ENCODE measurements at places on chromosomes 4 and X.

DNA sequence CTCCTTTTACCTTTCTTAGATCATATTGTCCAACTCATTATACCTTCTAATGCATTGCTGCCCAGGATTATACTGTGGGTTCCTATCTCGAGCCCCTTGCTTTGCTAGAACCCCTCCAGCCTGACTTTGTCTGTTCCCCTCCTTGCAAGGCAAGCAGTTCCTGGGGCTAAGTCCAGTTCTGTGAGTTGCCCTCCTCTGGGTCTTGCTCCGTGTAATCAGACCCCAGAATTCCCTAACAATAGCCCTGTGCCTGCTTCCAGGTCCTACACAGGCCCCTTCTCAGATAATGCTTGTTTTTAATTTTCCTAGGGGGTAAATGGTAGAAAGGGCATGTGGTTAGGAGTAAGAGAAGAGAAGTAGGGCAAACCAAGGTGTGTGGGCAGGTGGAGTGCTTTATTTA, 145.9 kb downstream of the FSTL5 start:
- DNase-seq = no peak

- no peak for DNase-seq
These were observed 122.5 kb downstream of the SPATA18 start for GRCh38 chr4:52173470-52174045.

DNA sequence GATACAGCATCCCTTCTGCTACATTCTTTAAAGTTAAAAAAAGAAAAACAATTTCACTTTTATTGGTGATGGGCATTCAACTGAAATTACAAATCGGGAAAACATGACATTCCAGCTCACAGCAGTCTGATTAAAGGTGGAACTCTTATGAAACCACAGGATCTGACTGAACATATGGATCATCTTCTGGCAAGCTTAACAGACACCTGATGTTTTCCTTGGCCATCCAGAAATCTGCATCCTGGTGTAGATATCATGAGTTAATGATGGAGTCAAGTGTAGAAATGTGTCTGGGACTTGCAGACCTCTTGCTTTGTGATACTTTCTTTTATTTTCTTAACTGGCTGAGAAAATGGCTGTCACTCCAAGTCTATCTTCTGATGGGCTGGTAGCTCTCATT, 167.9 kb downstream of the CBR4 start:
- DNase-seq = no peak

DNA sequence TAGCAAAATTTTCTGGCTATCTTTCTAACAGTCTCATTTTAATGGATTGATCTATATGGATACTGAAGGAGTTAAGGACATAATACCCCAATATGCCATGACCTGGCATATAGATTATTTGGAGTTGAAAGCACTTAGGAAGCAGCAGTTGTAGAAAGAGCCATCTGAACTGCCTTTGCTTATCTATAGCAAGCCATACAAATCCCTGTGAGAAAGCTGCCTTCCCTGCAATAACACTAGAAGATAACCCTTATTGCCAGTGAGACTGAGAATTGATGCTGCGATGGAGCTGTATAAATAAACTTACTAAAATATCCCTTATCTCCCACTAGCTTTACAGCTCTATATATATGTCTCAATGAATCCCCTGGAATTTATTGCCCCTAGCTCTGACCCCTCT, 346.3 kb downstream of the TECRL start:
- DNase-seq = no peak

DNA sequence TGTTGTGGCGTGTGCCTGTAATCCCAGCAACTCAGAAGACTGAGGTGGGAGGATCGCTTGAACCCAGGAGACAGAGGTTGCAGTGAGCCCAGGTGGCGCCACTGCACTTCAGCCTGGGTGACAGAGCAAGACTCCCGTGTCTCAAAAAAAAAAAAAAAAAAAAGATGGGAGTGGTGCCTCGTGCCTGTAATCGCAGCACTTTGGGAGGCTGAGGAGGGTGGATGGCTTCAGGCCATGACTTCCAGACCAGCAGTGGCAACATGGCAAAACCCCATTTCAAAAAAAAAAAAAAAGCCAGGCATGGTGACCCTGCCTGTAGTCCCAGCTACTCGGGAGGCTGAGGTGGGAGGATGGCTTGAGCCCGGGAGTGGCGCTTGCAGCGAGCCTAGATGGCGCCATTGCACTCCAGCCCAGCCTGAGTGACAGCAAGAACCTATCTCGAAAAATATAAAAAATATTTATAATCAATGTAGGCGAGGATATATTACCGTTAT, 27.0 kb downstream of the EIF2S3 start:
- DNase-seq = peak; percentile 8

- DNase-seq = no peak
These were observed 17.0 kb upstream of the AP1AR start for GRCh38 chr4:112214390-112215264.

DNA sequence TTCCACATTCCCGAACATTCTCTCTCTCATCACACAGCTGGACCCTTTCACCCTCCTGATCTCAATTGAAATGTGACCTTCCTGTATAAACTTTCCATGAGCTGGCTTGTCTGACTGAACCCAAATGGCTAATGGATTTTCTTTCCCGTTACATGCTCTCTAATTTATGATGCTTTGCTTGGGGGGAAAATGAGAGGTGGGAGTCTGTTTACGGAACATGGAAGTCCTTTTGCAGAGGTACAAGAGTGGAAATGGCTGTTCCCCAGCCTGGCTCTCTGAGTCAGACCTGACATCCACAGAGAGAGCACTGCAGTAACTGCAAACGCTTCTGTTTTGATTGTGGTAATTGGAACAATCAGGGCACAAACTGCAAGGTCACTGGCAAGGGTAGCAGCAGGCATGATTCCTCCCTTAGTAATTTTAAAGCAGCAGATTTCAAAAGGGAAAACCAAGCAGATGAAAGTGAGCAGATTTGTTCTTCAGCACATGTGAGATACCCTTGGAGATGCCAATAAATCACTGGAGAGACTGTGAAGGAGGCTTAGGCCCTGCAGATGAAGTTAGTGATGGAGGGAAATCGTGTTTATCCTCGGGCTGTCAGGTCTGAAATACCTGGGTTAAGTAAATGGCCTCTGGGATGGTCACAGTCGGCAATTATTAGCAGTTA, 83.9 kb downstream of the SNCA start:
- no peak for DNase-seq

GRCh38 chr4:36274158-36274557, 7.3 kb upstream of the DTHD1 start:
- DNase-seq = no peak

GRCh38 chr4:37825968-37826294, 555 bp upstream of the PGM2 start:
- no peak for DNase-seq

GRCh38 chr4:37770016-37770415, 56.5 kb upstream of the PGM2 start:
- no peak for DNase-seq

DNA sequence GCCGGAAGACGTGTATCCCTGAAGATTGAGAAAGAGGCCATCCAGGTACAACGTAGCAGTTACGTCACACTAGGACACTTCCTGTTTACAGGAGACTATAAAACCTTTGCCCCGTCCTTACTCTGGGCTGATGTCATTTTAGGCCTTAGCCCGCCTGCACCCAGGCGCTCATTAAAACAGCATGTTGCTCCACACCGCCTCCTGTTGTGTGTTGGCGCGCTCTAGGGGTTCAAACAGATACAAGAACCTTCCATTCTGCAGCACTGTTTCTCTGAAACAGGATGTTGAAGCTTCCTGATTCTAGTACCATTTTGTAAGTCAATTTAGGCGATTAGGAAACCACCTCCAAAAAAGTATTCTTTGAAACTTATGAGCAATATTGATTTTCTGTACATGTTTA, 722.1 kb downstream of the PCDH7 start:
- DNase-seq = no peak

GRCh38 chr4:26367811-26368210, 47.0 kb downstream of the RBPJ start:
- DNase-seq = no peak

GRCh38 chr4:91325495-91325894, 978.3 kb upstream of the GRID2 start:
- DNase-seq = no peak

- DNase-seq = no peak
These were observed 631.6 kb downstream of the TECRL start for GRCh38 chr4:63777601-63778000.

DNA sequence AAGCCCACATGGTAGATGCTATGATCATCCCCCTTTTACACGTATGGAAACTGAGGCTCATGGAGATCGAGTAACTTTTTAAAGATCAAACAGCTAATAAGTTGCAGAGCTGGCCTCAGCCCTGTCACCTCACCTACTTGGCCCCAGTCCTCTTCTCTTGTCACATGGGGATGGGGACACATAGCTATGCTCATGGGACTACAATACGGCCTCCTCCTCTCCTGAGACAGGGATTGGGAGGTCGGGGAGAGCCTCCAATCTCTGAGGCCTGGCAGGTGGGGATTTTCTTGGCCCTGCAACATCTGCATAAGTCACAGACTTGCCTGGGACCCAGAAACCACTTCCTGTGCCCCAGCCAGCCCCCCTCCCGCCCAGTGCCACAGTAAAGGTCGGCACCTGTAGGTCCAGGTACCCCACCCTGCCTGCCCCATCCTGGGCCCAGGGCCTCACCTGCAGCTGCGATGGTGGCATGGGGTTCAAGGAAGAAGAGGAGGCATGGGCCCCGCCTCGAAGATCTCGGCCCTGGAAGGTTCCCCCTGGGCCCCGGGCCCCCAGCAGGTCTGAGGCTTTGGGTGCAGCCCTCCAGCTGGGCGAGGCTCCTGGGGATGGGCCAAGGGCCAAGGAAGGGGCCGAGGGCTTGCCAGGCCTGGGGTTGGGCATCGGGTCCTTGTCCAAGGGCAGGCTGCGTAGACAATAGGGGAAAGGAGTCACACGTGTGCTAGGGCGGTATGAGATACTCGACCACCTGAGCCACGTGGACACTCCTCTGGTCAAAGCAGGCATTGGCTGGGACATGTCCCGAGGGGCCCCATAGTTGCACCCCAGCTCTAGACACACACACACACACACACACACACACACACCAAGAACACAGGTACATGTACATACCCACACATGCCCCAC, 6.4 kb downstream of the FOXP3 start:
- DNase-seq = no peak

DNA sequence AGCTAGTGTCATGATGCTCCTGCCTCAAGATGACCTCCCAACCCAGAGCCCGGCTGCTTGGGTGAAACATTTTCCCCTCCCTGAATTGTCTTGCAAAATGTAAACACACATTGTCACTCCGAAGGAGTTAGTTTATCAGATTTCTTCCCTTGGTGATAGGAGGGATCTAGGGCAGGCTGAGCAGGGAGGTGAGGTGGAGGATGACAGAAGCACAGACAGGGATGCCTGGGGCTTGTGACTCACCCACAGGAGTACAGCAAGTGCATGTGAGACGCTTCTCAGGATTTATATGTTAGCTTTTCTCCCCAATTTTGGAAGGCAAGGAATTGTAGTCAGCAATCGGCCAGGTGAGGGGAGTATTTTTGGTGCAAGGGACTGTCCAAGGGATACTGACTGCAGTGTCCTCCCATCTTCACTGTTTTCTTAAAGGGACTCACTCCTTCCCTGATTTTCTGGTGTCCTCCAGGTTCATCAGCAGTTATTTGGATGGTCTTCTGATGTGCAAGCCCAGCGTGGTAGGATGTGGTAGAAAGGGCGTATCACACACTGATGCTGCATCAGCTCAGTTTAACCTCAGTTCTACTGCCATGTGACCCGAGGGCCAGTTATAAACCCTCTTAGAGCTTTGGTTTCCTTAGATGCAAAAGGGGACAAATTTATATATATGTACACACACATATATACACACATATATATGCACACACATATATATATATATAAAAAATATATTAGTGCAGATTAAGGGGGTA, 46.2 kb upstream of the IGFBP7 start:
- DNase-seq = no peak

- DNase-seq = no peak
These were observed 78.3 kb upstream of the EGFL6 start for GRCh38 chrX:13491061-13491460.

- no peak for DNase-seq
These were observed 598.1 kb downstream of the MID1IP1 start for GRCh38 chrX:39399387-39399786.

- no peak for DNase-seq
These were observed 11.5 kb downstream of the DCLK2 start for GRCh38 chr4:150089732-150090131.

GRCh38 chr4:3836756-3837601, 70.8 kb downstream of the ADRA2C start:
- DNase-seq = no peak

DNA sequence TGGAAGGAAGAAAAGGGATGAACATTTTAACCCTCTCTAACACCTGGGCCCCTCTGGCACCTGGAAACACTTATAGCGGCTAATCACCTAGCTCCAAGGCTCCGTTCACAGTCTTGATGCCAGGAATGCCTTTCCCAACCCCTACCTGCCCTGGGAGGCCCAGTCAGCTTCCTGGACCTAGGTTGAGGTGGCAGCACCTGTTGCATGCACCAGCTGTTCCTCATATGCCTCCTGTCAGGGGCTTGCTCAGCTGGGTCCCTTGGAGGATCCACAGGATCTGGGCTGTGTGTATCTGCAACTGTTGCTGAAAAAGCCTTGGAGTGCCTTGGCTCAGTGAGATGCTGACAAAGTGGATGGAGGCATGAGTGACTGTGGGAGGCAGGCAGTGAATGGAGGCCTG, 4.4 kb downstream of the CFP start:
- DNase-seq = no peak

- DNase-seq = no peak
These were observed 233.6 kb downstream of the PDHA2 start for GRCh38 chr4:96073461-96073860.

- DNase-seq = no peak
These were observed 24.0 kb downstream of the TET2 start for GRCh38 chr4:105170711-105171110.

- no peak for DNase-seq
These were observed 16.9 kb upstream of the FAM47E start for GRCh38 chr4:76234679-76235044.

DNA sequence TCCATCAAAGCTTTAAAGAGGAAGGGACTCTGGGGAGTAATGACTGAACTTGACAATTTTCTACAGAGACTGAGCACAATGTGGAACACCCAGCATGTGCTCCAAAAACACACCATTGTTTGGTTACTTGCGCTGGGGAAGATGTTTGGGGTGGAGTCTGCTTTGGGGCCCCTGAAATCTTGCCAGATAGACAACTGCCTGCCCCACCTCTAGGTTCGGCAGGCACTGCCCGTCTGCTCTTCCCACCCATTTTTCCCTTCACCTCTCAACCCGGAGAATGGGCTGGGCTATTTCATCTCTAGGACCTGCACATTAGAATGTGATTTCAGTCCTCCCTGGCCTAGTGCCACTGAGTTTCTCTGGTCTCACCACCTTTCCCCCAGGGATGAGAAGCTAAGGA, 41.9 kb downstream of the TSC22D3 start:
- no peak for DNase-seq

- DNase-seq = no peak
These were observed 1028.1 kb downstream of the C4orf33 start for GRCh38 chr4:130124066-130124465.

DNA sequence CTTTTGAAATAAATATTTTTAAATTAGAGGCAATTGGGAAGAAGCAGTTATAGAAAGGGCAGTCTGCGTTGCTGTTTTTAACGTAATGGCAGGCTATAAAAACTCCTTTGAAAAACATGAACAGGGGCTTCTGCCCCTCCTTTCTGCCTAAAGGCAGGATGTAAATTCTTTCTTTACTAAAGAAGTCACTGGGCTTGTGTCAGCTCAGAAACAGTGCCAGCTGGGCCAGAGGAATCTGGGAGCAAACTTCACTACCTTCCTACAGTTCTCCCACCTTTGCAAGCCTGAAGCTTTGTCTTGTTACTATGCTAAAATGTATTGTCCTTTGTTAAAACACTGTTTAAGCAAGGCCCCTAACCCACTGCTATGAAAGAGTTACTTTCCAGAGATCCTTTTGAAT, 1664.8 kb downstream of the RPA4 start:
- DNase-seq = no peak

GRCh38 chr4:55554453-55555030, 7.8 kb upstream of the CLOCK start:
- DNase-seq = no peak
